CD14-positive monocyte (primary cell): ENCODE measurements at places on chromosomes 6 and 20.

- DNase-seq: no peak
Measured at GRCh38 chr6:36906539-36907325, 21.0 kb downstream of the C6orf89 start.

- no peak for DNase-seq
Measured at GRCh38 chr6:90370493-90370959, 73.9 kb upstream of the BACH2 start.

GRCh38 chr6:79077715-79078074, 359 bp downstream of the PHIP start:
- peak; percentile 60 for DNase-seq

DNA sequence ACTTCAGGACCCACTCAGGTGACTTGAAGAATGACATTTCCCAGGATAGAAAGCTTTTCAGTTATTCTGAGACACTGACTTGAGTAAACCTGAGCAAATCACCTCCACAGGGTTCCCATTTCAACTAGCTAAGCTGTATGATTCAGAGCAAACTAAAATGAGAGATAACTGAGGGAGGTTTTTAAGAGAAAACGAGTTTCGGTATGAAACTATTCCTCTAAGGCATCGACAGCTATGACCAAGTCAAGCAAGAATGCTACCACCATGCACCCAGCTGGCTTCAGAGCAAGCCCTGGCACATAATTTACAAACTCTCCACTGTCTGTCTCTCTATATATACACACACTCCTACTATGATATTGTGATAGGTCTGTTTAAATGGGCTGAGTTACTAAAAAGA, 75.4 kb downstream of the PERP start:
- no peak for DNase-seq

- DNase-seq: no peak
Measured at GRCh38 chr6:108473197-108473596, 87.5 kb upstream of the FOXO3 start.

DNA sequence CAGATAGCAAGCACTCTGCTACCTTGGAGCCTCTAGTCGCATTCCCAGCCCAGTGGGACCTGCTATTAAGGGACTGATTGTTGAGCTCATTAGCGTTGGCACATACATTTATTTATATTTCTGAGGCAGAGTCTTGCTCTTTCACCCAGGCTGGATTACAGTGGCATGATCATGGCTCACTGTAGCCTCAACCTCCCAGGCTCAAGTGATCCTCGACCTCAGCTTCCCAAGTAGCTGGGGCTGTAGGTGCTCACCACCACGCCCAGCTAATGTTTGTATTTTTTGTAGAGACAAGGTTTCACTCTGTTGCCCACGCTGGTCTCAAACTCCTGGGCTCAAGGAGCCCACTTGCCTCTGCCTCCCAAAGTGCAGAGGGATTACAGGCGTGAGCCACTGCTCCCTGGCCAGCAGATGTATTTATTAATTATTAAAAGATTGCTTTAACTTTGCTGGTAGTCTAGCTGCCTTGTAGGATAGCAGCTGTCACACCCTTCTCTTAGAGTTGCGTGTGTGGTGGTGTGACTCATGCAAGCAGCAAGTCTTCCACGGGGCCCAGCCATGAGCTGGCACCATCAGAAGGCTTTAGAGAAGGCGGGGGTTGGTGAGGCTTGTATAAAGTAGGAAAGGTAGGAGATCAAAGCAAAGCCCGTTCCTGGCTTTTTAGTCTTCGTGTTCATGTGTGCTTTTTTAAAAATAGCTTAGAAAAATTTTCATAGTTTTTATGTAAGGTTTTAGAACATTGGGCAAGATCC, 16.5 kb downstream of the ACTR5 start:
- no peak for DNase-seq

- no peak for DNase-seq
Measured at GRCh38 chr6:139099984-139100383, 34.9 kb upstream of the HECA start.

GRCh38 chr20:38985603-38986170, 23.5 kb downstream of the DHX35 start:
- no peak for DNase-seq

DNA sequence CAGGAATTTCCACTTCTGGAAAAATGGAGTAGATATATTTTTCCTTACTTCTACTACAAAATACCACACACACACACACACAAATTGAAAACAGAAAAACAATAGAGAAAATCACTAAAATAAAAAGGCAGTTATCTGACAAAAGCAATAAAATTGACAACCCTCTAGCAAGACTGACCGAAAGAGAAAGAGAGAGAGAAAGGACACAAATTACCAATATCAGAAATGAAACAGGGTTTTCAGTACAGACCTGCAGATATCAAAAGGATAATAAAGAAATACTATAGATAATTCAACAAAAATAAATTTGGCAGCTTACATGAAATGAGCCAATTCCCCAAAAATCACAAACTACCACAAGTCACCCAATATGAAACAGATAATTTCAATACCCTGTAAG, 104.7 kb downstream of the OPRM1 start:
- DNase-seq: no peak

DNA sequence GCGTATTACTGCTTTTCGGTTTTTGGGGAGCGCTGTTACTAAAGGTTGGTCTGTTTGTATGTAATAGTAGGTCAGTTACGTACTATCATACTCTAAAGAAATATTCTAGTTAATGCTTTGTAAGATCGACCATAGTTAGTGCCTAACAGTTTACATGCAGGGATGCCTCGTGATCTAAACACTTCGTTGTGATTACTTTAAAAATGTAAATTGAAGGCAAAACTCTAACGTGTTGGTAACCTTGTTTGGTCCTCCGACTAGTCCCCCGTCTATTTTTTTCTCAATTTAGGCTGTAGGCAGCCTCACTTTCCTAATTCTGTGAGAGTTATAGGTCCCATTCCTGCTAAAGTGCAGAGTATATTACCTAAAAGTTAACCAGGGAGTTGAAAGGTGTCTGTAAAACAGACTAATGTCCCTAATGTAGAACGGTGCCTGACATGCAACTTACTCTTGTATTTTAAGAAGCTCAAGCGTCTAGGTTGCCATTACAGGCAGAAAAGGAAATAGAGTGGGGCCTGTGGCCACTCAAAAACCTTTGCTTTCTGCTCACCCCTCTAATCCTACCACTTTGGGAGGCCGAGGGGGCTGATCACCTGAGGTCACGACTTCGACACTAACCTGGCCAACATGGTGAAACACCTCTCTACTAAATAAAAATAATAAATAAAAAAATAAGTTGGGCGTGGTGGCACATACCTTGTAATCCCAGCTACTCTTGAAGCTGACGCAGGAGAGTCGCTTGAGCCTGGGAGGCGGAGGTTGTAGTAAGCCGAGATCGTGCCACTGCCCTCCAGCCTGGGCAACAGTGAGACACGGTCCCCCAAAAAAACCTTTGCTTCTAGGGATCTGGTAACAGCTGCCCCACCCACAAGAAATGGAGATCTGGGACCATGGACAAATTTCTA, 37.8 kb downstream of the HFE start:
- DNase-seq: peak; percentile 10
